Adrenal gland (tissue), 19 donors: ENCODE measurements at places on chromosomes 16 and 17. TPM values are rescaled to one million over a fixed set of nuclear protein-coding genes. Genes with fewer than 3 reads are reported as not detected.
A peak's percentile ranks its signal among the peaks of the same experiment; 100 is the strongest.

Gene TAX1BP3
- total RNA-seq: 214 TPM

Gene VAMP2
- total RNA-seq: 83.9 TPM

Gene HSD17B2
- not detected for total RNA-seq

Gene OR3A3
- total RNA-seq: not detected

Gene ADAD2
- 0.27 TPM for total RNA-seq

Gene SNAI3
- total RNA-seq: not detected

GRCh38 chr16:81967358-81967757, 43.9 kb downstream of the SDR42E1 start:
- no peaks in the 10 kb centered on the region for H3K36me3 ChIP-seq
- no peaks in the 10 kb centered on the region for H3K4me1 ChIP-seq
- H3K27me3 ChIP-seq: no peaks in the 10 kb centered on the region
- H3K4me3 ChIP-seq: no peak overlapping the region
- H3K27ac ChIP-seq: no peak overlapping the region

DNA sequence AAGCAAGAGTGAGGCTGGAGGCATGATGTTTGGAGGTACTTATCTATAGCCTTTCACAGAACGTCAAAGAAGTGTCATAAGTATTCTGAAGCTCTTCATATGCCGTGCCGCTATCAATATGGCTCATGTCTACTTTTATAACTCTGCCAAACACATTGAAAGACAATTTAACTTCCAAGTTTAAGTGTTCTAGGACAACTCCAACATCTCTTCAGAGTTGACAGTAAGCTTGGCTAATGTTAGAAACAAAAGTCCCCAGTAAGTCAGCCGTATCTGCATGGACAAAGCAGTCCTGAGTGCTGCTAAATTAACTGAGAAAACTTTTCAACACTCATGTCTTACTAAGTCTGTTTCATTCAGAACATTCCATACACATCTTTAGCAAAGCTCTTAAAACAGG, 32.2 kb downstream of the GRB2 start:
- H3K27ac ChIP-seq: no peak overlapping the region
- no peak overlapping the region for H3K4me3 ChIP-seq
- no peaks in the 10 kb centered on the region for H3K36me3 ChIP-seq
- H3K4me1 ChIP-seq: no peaks in the 10 kb centered on the region
- no peak for DNase-seq

GRCh38 chr16:65702707-65703402, 581.0 kb upstream of the CDH11 start:
- no peak overlapping the region for H3K4me3 ChIP-seq
- DNase-seq: no peak
- H3K27ac ChIP-seq: no peak overlapping the region
- no peaks in the 10 kb centered on the region for H3K27me3 ChIP-seq

GRCh38 chr17:75507733-75508719, 7.3 kb downstream of the CASKIN2 start:
- no peaks in the 10 kb centered on the region for H3K36me3 ChIP-seq
- no peak overlapping the region for H3K4me3 ChIP-seq
- H3K4me1 ChIP-seq: peaks cover 13% of the 10 kb centered on the region
- no peak for DNase-seq
- no peaks in the 10 kb centered on the region for H3K27me3 ChIP-seq

- DNase-seq: peak; percentile 31
- H3K36me3 ChIP-seq: no peaks in the 10 kb centered on the region
- H3K4me1 ChIP-seq: no peaks in the 10 kb centered on the region
- no peak overlapping the region for H3K4me3 ChIP-seq
- peak overlapping the region; percentile 17 for H3K27ac ChIP-seq
Measured at GRCh38 chr17:3732210-3732621, 8.5 kb downstream of the HASPIN start.

GRCh38 chr16:57781741-57782606, 20.3 kb downstream of the KIFC3 start:
- no peak overlapping the region for H3K27ac ChIP-seq
- no peaks in the 10 kb centered on the region for H3K27me3 ChIP-seq
- no peak overlapping the region for H3K4me3 ChIP-seq
- no peaks in the 10 kb centered on the region for H3K36me3 ChIP-seq
- DNase-seq: no peak
- H3K4me1 ChIP-seq: peaks cover 7% of the 10 kb centered on the region

DNA sequence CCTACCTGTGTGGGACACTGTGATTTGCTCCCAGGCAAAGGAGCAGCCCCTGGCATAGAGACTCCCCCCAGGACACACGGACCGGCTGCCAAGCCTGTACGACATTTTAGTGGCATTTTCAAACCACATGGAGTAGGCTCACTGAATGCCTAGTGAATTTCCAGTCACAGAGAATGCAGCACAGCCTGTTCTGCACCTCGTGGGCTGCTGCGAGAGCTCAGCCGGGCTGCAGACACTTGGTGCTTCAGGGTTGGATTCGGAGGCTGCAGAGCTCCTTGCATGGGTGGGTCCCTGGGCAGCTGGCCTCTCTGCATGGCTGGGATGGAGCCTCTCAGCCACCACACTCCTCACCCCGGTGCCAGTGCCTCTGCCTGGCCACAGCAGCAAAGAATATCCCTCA, 51.2 kb upstream of the HNF1B start:
- H3K4me3 ChIP-seq: no peak overlapping the region
- no peaks in the 10 kb centered on the region for H3K27me3 ChIP-seq
- no peaks in the 10 kb centered on the region for H3K36me3 ChIP-seq
- H3K4me1 ChIP-seq: no peaks in the 10 kb centered on the region
- no peak overlapping the region for H3K27ac ChIP-seq

DNA sequence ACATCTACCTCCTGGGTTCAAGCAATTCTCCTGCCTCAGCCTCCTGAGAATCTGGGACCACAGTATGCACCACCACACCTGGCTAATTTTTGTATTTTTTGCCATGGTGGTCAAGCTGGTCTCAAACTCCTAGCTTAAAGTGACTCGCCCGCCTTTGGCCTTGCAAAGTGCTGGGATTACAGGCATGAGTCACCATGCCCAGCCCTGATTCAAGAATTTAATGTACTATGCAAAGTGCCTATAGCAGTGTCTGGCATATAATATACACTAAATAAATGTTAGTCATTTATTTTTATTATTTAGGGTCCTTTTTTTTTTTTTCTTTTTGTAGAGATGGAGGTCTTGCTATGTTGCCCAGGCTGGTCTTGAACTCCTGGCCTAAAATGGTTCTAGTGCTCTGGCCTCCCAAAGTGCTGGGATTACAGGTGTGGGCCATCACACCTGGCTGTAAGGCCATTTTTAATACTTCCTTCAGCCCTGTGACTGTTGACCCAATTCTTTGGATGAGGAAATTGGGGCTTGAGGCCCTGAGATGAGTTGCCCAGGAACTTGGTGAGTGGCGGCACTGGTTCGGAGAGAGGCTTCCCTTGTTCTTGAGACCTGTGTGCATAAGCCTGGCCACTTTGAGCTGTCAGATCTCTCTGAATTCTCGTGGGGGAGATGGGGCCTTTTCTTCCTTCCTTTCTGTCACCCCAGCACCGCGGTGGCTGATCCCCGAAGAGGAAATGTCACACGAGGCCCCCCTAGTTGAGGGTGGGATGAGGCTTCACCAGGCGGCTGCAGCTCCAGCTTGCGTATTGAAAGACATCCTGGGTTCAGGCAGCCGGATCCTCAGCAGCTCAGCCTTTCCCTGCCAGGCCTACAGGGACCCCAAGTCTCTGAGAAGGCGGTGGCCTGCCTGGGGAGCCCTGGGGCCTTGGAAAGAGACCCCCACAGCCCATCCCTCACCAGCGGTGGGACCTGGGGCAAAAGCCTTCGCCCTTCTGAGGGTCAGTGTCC, 38.7 kb downstream of the LAT start:
- H3K27me3 ChIP-seq: peaks cover 7% of the 10 kb centered on the region
- H3K27ac ChIP-seq: no peak overlapping the region
- DNase-seq: no peak
- H3K4me3 ChIP-seq: no peak overlapping the region
- no peaks in the 10 kb centered on the region for H3K36me3 ChIP-seq
- H3K4me1 ChIP-seq: no peaks in the 10 kb centered on the region

- H3K27me3 ChIP-seq: peaks cover 62% of the 10 kb centered on the region
- no peaks in the 10 kb centered on the region for H3K36me3 ChIP-seq
- H3K4me1 ChIP-seq: peaks cover 16% of the 10 kb centered on the region
- H3K4me3 ChIP-seq: no peak overlapping the region
- no peak overlapping the region for H3K27ac ChIP-seq
- DNase-seq: no peak
Measured at GRCh38 chr17:76075364-76076145, 974 bp downstream of the GALR2 start.

DNA sequence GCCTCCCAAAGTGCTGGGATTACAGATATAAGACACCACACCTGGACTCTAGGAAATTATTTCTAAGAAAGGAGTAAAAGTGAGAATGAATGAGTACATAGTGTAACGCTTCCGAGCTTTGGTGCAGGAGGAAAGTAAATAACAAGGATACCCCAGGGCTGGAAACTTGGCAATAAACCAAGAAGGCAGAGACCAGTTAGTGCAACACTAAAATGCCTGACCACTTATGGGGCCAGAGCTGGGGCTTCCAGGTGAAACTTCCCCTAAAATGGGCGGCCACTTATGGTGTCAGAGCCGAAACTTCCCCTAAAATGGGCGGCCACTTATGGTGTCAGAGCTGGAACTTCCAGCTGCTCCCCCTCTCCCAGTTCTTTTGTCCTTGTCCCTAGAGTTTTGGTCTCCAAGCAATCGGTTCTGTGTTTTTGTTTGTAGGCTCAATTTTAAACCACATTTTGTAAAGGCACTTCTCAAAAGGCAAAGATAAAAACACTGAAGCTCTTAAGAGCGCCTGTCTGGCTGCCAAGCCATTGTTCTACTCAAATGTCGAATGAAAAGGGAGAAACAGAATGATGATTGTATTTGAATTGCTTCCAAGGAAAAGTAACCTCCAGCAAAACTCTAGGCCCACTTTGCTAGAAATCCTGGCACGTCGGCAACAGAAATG, 63.9 kb downstream of the NXN start:
- DNase-seq: no peak
- no peak overlapping the region for H3K27ac ChIP-seq
- no peaks in the 10 kb centered on the region for H3K27me3 ChIP-seq
- no peaks in the 10 kb centered on the region for H3K4me1 ChIP-seq
- no peak overlapping the region for H3K4me3 ChIP-seq
- no peaks in the 10 kb centered on the region for H3K36me3 ChIP-seq
